Fibroblast of skin of abdomen (primary cell): ENCODE measurements at places on chromosomes 7 and 10.

DNA sequence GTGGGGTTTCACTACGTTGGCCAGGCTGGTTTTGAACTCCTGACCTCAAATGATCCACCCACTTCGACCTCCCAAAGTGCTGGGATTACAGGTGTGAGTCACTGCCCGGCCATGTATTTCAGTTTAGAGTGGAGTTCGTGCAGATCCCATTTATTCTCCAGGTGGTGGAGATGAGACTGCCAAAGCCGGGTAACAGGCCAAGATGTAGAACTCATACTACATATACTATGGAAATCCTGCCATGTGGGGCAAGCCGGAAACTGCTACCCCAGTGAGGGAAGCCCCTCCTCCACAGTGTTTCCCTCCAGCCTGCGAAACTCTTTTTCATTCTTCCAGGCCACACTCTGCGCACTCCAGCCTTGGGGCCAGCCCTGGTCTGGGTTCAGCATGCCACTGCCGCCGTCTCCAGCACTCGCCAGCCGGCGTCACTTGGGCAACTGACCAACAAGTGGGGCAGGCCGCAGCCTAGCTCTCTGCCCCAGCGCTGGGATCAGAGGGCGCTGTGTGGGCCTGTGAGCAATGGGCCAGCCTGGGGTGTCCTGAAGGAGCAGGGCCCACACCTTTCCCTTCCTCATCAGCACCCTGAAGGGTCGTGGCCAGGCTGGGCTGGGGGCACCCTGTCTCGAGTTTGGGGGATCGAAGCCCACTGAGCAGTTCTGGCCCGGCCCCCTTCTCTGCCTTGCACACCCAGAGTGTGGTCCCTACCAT is 122.0 kb downstream of the TRRAP start:
- DNase-seq, result peak; percentile 10

- DNase-seq, result peak; percentile 84
Observed at GRCh38 chr7:46058086-46058823, 137.2 kb upstream of the IGFBP3 start.

GRCh38 chr10:128147669-128148068 is 21.4 kb upstream of the MKI67 start:
- peak; percentile 97 for DNase-seq

GRCh38 chr10:32253821-32254220 is 93.1 kb downstream of the EPC1 start:
- DNase-seq, result no peak

DNA sequence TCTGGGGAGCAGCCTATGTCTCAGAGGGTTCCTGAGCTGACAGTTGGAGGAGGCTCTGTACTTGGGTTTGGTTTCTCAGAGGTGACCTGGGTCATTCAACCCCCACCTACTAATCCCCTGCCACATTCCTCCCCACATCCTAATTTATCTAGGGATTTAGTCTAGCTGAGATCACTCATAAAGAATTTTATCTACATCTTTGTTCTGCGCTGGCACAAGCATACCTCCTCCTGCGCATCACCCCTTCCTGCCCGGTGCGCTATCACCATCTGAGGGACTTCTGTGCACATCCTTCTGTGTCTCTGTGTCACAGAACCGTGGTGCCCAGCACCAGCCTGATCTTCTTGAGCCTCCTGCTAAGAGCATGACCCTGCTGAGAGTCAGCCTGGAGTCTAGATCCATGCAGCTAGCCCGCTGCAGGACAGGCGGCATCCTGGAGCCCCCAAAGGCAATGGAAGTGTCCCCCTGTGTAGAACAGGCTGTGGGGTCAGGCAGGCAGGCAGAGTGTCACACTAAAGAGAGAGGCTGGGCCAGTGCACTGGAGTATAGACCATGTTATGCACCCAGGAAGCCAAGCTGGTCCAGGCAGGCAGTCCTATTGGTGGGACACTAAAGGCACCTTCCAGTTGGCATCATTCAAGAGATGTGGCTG is 63.6 kb downstream of the ARHGAP22 start:
- peak; percentile 23 for DNase-seq

DNA sequence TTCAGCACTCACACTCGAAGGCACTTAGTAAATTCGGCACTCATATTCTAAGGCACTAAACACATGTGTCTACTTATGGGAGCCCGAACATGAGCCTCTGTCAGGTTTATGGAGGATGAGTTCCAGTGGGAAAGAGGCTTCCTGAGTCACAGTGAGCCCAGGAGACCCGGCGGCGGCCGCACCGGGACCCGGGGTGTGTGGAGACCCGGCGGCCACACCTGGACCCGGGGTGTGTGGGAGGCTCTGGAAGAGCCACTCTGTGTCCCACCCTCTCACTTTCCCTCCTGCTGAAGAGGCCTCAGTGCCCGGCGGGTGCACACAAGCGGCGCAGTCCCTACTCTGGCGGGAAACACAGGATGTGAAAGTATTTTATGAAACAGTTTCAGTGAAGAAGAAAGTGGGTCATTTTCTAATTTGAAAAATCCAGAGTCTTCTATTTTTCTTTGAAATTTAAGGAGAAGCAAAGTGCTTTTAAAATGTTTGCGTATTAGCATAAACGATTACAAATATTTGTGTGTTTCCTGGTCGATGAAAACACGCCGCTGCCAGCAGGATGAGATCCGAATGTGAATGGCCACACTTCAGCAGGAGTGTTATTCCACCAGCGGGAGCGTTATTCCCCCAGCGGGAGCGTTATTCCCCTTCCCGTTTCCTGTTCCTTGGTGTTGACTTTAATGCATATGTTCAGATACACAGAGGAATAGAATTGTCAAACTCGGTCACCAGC is 625.1 kb downstream of the DNAJB6 start:
- no peak for DNase-seq

- DNase-seq, result peak; percentile 67
Observed at GRCh38 chr7:137898839-137899721, 52.3 kb upstream of the DGKI start.

- no peak for DNase-seq
Observed at GRCh38 chr7:22402250-22402649, 45.3 kb upstream of the RAPGEF5 start.

DNA sequence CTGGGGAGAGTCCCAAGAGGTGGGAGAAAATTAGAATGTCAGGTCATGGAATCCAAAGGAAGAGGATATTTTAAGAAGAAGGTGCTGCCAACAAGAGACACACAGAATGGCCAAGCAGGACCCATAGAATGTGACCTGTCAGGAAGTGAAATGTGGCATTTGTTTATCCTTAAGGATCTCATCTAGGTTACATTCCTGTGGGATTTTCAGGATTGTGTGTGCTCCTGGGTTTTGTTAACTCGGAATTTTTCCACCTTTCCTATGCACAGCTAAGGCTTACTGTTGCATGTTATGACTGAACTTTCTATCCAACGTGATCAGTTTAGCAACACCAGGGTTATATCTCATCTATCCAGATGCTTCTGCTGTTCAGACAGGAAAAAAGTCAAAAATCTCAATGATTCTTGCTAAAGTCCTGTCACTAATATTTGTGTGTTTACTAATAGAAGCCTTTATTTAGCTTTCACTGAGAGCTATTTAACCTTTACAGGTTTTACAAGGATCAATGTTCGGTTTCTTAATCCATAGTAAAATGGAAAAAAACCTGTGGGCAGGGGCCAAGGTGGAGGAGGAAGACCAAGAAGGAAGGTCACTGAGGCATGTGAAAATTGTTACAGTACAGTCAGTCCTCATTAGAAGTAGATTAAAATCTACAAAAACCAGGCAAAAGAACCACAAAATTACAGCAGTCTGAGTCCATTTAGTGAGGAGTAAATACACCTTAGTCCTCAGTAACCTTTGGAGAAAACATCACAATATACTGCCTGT is 437.8 kb upstream of the NPVF start:
- no peak for DNase-seq

GRCh38 chr7:117827862-117828261 is 45.4 kb downstream of the CTTNBP2 start:
- peak; percentile 81 for DNase-seq

- no peak for DNase-seq
Observed at GRCh38 chr10:113284635-113285034, 268.2 kb upstream of the HABP2 start.

- DNase-seq, result no peak
Observed at GRCh38 chr7:67006965-67007364, 10.3 kb downstream of the TYW1 start.

DNA sequence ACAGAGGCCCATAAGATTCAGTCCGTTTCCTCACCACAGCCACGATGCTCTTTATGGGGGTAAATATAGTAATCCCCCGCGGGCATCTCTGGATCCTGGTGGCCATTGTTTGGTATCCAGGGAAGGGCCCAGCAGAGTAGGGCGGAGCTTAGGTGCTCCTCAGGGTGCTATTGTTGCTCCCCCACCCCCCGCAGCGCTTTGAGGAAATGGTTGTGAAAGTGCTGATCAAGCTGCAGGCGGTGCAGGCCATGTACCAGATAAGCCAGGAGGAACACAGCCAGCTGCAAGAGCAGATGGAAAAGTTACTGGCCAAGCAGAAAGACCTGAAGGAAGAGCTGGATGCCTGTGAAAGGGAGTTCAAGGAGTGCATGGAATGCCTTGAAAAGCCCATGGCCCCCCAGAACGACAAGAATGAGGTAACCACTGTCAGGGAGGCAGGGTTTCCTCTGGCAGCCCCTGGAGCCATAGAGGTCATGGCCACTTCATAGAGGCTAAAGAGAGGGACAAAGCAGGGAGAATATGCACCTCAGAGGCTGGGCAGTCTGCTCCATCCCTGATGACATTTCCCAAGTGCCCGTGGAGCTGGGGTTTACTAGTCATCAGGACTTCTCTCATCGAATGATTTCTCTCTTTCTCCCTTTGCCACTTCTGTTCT is 17.6 kb upstream of the FLNC start:
- no peak for DNase-seq

DNA sequence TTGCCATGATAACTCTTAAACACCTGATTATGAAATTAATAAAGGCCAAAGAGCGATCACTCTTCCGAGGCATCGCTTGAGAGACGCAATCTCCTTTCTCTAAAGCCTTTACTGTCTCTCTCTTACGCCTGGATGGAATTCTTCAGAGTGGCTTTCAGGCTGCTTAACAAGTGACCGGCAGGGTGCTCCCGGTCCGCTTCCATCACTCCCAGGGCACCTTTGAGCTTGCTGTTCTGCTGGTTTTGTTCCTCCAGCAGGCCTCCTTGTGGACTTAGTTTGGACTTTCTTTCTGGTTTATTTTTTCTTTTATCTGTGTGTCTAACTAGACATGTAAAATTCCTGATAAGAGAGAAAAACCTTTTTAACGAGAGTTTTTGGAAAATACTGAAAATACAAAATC is 60.9 kb downstream of the MRPL32 start:
- DNase-seq, result no peak

GRCh38 chr10:133187906-133188681 is 28.1 kb downstream of the KNDC1 start:
- no peak for DNase-seq

DNA sequence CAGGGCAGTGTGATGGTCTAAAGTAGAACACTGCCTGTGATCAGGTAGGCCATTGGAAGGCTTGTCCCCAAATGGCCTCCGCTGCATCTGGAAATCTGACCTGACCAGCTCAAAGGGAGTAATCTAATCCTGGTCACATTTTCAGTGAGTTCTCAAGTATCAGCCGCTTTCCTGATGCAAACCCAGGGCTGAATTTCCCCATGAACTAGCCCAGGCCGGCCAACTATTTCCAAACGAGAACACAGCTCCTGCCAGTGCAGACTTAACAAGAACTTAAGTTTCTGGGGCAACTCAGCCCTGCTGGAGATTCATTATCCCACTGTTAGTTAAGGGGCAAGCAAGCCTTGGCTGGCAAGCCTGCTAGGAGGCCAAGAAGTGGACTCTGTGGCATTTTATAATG is 59.6 kb upstream of the FAM180A start:
- DNase-seq, result no peak

GRCh38 chr10:114709984-114710383 is 51.9 kb upstream of the ABLIM1 start:
- DNase-seq, result no peak

DNA sequence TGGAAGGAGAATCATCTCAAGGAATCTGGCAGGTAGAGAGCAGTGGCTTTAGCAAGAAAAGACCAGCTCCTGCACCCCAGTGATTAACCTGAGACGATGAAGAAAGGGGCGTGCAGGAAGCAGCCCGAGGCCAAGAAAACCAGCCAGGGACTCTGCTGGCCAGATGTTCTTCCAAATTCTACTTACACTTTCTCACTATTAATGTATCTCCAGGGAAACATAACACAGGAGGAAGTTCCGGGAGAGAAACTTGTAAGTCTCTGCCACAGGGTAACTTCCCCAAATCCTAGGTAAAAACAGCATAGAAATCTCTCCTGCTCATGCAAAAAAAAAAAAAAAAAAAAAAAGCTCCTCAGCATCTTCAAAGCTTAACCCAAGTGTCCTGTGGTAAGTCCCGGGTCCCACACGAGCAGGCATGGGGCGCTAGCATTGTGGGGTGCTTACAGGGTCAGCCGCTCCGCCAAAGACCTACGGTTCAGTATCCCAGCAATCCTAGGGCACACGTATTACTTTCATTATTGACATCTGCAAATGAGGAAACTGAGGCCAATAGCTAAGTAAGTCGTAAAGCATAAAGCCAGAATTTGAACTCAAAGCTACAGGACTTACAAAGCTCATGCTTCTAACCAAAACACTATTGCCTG is 97.2 kb upstream of the GNA12 start:
- no peak for DNase-seq

DNA sequence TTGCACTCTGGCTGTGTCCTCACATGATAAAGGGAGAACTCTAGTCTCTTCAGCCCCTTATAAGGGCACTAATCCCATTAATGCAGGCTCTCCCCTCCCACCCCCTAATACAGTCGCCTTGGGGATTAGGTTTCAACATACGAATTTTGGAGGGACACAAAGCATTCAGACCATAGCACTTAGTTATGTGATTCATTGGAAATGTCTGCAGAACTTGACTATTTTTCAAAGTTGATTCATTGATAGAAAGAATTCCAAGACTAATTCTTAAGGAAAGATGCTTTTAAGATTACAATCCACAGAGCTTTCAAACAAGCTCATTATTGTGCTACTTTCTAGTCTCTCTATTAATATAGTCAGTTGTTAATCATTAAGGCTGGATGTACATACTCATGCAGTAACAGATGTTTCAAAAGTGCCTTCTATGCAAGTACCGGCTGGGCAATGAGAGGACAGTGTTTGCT is 85.3 kb upstream of the RPA3 start:
- peak; percentile 54 for DNase-seq

GRCh38 chr10:29117781-29118180 is 171.1 kb upstream of the LYZL1 start:
- DNase-seq, result no peak

DNA sequence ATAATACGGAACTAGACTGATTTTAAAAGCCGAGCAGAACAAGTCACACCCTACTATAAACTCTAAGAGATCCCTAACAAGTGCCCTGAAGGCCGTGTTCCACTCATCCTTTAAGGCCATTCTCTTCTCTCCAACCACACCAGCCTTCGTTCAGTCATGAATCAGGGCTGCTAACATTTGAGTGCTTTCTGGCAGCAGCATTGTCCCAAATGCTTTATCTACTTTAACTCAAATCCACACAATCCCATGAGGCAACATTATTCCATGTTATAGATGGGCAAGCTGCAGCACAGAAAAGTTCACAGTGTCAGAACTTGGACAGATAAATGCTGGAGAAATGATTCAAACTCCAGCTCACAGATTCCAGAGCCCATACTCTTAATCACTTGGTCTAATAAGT is 73.5 kb downstream of the MALSU1 start:
- DNase-seq, result no peak
